ENCODE measurements at places on chromosomes 11 and 22. TPM values are rescaled to one million over a fixed set of nuclear protein-coding genes. Genes with fewer than 3 reads are reported as not detected.

LRRC4C gene
- not detected for total RNA-seq

ACRV1 gene
- total RNA-seq = not detected

CYTH4 gene
- 0.13 TPM for total RNA-seq

SCN3B gene
- total RNA-seq = 0.50 TPM

SMPD1 gene
- total RNA-seq = 21.8 TPM

PTPRCAP gene
- total RNA-seq = 0.93 TPM

PDGFD gene
- total RNA-seq = 12.2 TPM

KCNQ1 gene
- 0.14 TPM for total RNA-seq

HTR3A gene
- not detected for total RNA-seq

GNG3 gene
- not detected for total RNA-seq

HYOU1 gene
- total RNA-seq = 193 TPM
